ENCODE measurements at places on chromosomes 2 and 18.

DNA sequence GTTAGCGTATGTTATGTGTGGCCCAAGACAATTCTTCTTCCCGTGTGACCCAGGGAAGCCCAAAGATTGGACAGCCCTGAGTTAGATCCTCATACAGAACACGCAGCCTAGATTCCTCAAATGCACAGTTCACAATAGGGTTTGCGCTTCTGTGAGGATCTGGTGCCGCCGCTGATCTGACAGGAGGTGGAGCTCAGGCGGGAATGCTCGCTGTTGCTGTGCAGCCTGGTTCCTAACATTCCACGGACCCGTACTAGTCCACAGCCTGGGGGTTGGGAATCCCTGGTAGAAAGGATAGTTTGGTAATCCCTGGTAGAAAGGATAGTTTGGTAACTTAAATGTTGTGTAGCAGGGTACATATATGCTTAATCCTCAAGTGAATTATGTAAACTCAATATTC, 27.0 kb downstream of the MAPRE3 start:
- no peak for DNase-seq

- DNase-seq = no peak
These were observed 4.3 kb upstream of the CRIM1 start for GRCh38 chr2:36351291-36351690.

- peak; percentile 31 for DNase-seq
These were observed 97.9 kb downstream of the ATL2 start for GRCh38 chr2:38279201-38279600.

DNA sequence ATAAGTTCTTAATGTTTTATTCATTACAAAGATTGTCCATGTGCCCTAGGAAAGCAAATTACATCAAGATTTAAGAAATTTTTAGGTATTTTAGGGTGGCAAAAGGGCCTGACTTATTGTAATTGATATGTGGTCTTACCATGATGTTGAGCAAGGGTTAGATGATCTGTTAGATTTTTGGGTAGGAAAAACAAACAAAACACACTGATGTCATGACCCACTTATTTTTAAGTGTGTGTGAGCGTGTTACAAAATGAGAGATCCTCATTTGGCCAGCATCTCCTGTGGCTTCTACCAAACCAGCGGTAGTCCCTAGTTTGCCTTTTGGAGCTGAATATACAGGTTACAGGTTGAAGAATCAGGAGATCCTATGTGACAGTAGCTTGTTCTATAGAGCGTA, 89.8 kb upstream of the ITGB6 start:
- DNase-seq = no peak

GRCh38 chr2:178997067-178997466, 52.9 kb downstream of the CCDC141 start:
- no peak for DNase-seq

DNA sequence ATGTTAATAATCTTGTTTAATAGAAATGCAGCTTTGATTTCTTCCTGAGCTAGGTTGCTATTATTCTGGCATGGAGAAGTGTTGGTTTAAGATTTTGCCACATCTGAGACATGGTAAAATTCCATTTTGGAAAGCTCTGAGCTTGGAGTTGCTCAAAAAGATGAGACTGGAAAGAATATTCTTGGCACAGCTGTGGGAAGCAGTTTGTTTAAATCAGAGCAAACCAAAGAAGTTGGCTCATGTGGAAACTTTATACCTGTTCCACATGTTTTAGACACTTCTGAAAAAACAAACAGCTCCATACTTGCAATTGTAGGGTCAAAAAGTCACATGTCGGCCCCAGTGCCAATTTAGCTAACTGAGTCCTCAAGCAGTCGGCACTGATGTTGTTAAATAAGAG, 116.6 kb downstream of the SLC4A3 start:
- DNase-seq = no peak

- DNase-seq = no peak
These were observed 455.4 kb downstream of the CMPK2 start for GRCh38 chr2:6410313-6410712.

GRCh38 chr2:55049821-55050099, 491 bp downstream of the RTN4 start:
- no peak for DNase-seq

DNA sequence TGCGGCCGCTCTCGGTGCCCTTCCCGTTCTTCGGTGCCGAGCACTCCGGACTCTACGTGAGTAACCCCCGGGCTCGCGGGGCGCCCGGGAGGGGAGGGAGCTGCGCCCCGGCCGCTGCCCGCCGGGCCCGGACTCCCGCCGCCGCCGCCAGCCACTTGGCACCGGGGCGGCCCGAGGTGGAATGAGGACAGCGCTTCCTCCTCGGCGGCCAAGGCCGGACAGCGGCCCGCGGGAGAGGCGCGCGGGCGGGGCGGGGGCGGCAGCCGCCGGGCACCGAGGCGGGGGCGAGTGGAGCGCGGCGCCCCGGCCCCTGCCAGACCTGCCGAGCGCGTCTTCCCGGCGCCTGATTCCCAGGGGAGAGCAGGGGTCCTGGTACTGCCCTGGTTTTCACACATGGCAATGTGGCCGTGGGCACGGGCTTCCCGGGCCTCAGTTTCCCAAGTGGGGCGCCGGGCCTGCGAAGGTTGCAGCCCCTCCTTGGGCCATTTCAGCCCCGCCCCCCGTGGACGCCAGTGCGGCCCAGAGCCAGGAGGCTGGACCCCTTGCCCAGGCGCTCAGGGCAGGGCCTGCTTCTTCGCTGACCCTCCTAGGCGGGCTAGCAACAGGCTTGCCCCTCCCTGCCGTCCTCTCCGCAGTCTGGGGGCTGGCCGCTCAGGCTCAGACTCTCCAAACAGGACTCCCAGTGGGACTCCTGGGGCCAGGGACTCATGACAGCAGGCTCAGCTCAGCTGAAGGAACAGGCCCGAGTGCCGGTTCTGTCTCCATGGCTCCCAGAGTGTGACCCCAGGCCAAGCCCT, 775 bp downstream of the SNED1 start:
- peak; percentile 5 for DNase-seq

DNA sequence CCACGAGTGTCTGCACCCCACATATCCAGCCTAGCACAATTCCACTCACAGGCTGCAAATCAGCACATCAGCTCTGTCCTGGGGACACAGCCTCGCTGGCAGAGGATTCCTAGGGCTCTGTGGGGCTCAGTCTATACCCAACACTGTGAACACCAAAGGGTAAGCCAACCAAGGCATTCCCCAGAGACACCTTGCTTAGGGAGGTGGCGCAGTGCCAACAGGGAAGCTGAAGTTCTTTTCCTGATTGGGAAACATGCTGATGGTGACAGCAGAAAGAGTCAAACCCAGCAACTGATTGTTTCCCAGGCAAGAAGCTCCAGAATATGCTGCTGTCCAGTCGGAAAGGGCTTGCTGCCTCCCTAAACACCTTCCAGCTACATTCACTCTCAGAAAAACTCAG, 55.8 kb downstream of the TTC32 start:
- DNase-seq = no peak

GRCh38 chr2:96564026-96564425, 27.5 kb downstream of the ARID5A start:
- no peak for DNase-seq

DNA sequence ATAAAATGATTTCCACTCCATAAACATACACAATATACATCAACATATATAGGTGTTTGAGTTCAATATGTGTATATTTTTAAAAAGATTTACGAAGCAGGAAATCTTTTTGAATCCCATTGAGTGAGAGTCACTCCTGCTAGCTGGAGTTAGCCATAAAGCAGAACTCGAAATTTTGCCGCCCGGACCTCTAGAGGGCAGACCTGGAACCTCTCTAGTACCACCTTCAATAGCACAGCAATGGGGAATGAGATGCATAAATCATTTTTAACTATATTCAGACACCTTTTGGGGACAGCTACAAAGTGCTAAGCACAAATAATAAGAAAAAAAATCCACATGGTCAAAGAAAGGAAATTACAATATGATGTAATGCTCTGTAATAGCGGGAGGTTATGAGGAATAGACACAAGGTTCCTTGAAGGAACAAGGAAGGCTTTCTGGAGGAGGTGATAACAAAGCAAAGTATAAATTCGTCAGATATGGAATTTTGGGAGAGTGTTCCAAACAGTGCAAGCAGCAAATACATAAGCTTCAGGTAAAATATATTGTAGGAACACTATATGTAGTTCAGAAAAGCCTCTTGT, 533.4 kb downstream of the ERBB4 start:
- peak; percentile 21 for DNase-seq

DNA sequence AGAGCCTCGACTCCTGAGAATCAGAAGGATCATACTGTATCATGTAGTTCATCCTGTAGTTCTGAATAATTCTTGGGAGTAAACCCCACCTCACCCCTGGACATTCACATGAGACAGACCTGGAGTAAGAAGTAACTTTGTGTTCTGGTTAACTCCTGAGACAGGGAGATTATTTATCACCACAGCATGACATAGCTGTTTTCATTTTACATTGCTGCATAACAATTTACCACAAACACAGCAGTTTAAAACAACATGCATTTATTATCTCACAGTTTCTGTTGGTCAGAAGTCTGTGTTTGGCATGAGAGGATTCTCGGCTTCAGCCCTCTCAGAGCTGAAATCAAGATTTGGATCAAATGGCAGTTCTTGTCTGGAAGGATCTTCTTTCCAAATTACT, 855.8 kb upstream of the FANCL start:
- no peak for DNase-seq

DNA sequence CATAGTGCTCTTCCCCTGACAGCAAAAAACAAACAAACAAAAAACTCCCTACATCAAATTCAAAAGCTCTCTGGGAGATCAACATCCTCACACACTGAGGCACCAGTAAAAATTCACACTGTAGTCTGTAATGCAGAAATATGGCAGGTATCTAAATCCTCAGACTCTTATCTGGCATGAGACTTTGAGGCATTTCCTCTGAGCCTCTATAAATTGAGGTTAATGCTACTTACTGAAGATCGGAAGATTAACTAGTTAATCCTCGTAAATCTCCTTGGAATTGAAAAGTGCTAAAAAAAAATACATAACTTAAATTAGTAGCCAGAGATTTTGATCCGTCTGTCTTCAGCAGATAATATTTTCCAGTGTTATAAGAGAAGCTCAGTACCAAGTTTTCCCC, 65.0 kb downstream of the AP1S3 start:
- no peak for DNase-seq

DNA sequence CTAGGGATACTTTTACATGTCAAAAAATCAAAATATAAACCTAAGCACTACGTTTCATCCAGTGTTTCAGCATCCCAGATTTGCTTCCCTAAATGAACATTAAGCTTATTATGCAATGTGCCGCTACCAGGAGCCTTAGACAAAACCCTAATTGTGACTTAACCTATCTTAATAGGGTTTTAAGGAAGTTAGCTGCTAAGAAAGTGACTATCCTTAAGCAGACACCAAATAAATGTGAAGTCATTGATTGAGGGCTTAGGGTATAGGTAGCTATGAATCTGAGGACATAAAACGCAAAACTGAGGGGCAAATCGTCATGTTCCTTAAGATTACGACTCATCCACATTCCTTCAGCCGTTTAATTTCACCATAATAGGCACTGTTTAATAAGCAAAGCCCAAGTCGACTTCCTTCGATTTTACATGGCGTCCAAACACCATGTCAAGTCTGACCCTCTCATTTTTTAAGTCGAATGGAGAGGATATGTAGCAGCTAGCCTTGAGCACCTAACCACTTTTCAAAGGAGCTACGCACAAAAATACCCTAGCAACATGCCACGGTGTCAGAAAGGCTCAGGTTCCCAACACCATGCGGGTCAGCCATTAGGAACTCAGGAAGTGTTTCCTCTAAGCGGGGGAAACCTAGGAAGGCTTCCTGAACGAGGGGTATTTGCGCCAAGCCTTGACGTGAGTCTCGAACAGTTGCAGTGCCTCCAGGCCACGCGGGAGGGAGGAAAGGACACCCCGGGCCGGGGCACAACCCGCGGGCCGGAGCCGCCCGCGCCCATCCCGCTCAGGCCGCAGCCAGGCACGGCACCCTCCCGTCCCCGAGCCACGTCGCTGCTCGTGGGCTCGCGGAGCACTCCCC, 1.0 kb downstream of the HDLBP start:
- DNase-seq = peak; percentile 68

- no peak for DNase-seq
These were observed 27.5 kb upstream of the RUFY4 start for GRCh38 chr2:218041302-218042168.

- no peak for DNase-seq
These were observed 3.3 kb downstream of the INPP5D start for GRCh38 chr2:233063269-233063975.
